HEK293T (cell line): ENCODE measurements at places on chromosomes 1 and 21.

DNA sequence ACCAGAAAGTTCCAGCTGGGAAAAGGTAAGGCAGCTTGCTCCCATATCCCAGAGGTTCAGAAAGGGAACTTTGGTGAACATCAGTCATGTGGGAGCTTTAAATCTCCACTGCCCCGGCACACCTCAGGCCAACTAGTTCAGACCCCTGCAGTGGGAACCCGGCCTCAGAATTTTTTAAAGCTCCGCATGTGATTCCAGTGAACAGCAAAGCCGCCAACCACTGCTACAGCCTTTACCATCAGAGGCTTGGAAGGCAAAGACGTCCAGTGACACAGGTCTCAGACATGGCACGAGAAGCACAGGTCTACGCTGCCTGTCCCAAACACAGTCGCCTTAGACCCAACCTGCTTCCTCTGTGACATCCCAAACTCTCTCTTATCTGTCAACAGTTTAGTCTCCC, 31.0 kb downstream of the SETD4 start:
- no peak for DNase-seq

- no peak for DNase-seq
Measured at GRCh38 chr1:224302947-224303346, 27.0 kb downstream of the NVL start.

- DNase-seq: no peak
Measured at GRCh38 chr1:89999208-89999607, 4.3 kb downstream of the ZNF326 start.

DNA sequence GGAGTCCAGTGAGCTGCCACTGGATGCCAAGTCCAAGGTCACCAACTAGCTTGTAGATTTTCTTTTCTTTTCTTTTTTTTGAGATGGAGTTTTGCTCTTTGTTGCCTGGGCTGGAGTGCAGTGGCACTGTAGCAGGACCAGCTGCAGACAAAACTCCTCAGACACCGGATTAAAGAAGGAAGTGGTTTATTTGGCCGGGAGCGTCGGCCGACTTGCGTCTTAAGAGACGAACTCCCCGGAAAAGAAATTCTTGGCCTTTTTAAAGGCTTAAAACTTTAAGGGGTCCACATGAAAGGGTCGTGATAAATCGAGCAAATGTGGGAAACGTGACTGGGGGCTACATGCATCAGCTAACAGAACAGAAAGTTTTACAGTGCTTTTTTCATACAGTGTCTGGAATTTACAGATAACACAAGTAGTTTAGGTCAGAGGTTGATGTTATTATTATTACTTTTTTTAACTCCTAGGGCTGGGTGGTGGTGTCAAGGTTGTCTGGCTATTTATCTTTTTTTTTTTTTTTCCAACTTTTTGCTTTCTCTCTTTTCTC, 36.4 kb upstream of the CFAP126 start:
- DNase-seq: no peak

DNA sequence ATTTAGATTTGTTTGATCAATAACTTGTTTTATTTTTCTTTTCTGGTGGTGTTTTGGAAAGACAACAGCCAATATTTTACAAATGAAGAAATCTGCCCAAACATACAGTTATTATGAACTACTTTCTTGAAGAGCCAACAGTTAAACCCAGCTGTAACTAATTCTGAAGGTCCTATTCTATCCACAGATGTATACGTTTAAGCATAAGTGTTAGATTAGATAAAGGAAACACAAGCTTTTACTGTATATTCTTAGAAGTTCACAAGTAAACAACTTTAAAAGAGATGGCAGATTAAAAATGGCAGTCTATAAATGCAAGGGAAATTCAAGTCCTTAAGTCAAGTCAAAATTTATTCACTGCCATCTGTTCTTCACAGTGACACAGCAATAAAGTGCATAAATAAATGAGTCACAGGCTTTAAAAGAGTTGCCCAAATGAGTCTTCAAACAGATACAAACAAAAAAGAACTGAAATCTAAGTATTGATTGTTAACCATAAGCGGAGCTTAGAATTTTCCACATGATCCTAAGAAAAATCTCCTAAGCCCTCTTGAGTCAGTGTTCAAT, 49.9 kb upstream of the KCNH1 start:
- no peak for DNase-seq

DNA sequence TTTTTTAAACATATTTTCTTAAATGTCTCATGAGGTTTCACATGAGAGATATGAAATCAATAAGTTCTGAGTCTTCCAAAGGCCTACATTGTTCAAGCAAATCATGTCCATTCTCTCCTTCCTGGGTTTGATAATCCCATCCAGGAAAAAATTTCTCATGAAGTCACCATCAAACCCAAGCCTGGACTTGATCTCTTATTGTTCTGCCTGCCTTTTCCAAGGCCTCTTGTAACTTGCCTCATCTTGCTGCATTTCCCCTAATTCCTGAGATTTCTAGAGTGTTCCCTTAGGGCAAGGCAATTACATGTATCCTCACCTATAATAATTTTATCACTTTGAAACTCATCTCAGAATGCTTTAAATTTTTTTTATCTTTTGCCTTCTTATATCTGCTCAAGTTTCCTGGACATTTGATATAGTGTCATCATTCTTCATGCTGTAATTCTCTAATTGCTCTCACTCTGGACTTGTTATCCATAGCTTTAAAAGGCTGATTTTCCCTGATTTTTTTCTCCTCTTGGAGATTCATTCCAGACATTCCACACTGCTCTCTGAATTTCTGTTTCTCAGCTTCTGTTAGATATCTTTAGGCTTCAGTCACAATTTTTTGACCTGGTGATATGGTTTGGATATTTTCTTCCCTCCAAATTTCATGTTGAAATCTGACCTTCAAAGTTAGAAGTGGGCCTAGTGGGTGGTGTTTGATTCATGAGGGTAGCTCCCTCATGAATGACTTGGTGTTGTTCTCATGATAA, 126.4 kb downstream of the LRRC7 start:
- DNase-seq: no peak

DNA sequence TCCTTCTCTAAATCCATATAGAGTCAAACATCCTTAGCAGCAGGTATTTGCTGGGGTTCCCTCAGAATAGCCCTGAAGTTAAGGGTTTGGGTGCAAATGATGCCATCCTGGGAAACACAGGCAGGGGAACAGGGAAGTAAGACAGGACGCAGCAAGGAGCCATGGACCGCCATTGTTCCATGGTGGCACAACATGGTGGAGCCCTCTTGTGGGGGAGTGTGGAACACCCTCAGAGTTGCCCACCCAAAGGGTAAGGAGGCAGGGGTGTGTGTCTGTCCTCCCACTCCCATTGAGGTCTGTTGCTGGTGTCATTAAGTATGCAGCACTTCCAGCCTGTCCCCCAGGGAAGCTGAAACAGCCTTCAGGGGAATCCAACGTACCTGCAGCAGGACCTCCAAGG, 20.4 kb upstream of the RCAN1 start:
- DNase-seq: peak; percentile 33

GRCh38 chr1:84436876-84437655, 38.8 kb downstream of the DNASE2B start:
- DNase-seq: no peak

GRCh38 chr1:155016231-155016831, 13.7 kb downstream of the ZBTB7B start:
- no peak for DNase-seq

DNA sequence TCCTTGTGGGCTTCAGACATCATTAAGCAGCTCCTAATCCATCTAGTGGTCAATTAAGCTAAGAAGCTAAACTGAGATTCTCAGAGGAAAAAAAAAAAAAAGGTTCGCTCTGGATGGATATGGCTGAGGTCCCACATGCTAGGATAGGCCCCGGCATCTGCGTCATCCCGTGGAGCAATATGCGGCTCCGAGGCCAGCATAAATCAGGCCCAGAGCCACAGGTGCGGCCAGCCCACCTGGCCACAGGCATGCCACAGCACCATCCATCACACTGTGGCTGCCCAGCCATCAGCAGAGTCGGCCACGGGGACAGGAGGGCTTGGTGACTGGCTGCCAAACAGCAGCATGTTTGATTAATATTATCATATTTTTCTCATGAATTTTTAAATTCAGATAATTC, 106.9 kb upstream of the TIAM1 start:
- DNase-seq: no peak

DNA sequence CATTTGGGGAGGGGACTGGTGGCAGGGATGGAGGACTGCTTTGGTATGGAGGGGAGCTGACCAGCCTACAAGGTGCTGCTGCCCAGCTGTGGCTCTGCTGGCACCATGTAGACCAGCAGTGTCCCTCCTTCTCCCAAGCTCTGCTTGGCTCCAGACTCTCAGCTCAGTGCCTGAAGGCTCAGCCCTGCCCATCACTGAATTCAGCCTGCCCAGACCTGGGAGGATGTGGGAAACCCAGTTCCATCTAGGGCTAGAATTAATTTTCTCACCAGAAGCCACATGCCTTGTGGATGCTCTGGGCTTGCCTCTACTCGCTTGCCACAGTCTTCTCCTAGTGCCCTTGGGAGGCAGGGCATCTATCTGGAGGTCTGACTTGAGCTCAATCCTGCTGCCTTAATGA, 195.0 kb upstream of the EDN2 start:
- DNase-seq: no peak

- DNase-seq: no peak
Measured at GRCh38 chr1:183125279-183125999, 60.6 kb upstream of the LAMC2 start.

DNA sequence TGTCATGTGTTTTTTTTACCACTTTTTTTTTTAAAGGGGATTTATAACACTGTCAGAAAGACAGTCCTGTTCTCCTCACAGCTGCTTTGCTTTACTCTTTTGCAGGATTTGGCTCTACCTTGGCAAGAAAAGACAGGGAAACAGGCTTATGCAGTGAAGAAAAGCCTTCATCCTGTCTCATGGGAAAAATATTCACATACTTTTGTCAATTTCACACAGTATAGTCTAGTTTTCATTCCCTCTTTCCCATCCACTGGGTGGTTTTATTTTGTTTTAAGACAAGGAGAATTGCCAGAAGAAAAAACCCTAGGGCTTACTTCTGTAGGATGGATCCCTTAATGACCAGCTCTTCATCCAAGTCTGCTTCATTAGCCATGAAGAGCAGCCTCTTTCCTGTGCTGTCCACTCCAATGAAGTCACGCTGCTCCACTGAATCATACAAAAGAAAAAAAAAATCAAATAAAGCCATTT, 60.0 kb downstream of the EIF2B3 start:
- no peak for DNase-seq

DNA sequence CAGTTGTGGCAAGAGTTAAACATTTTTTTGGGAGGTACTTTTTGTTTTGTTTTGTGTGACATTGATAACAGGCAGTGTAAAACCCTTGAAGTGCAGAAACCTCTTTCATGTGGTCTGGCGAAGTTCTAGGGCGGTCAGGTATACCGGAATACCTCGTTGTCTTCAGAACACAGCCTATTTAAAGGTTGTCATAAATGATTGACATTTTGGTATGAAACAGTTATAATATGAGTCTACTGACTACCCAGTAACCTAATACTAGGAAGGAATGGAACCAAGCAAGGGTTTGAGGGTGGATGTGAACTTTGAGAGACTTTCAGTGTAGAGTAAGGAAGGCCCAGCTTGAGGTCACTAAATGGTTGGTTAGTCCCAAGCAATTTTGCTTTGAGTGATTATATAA, 40.5 kb downstream of the PATJ start:
- DNase-seq: no peak

- no peak for DNase-seq
Measured at GRCh38 chr1:246641394-246641793, 75.1 kb downstream of the CNST start.

DNA sequence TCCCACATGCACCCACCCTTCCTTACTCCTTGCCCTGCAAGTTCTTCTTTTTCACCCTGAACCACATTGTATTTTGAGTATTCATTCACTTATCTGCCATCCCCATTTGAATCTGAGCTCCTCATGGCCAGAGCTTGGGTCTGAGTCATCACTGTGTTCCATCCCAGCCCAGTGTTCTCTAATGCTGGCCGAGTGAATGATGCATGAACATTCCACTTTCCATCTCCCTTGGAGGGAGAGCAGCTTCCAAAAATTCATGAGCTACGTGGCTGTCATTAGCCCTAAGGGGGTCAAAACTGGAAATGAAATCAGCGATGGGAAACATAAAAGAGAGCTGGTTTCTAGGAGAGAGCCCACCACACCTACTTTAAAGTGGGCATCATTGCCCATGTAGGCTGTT, 187.0 kb upstream of the USP24 start:
- no peak for DNase-seq

GRCh38 chr21:38816400-38816977, 10.8 kb downstream of the ETS2 start:
- no peak for DNase-seq

DNA sequence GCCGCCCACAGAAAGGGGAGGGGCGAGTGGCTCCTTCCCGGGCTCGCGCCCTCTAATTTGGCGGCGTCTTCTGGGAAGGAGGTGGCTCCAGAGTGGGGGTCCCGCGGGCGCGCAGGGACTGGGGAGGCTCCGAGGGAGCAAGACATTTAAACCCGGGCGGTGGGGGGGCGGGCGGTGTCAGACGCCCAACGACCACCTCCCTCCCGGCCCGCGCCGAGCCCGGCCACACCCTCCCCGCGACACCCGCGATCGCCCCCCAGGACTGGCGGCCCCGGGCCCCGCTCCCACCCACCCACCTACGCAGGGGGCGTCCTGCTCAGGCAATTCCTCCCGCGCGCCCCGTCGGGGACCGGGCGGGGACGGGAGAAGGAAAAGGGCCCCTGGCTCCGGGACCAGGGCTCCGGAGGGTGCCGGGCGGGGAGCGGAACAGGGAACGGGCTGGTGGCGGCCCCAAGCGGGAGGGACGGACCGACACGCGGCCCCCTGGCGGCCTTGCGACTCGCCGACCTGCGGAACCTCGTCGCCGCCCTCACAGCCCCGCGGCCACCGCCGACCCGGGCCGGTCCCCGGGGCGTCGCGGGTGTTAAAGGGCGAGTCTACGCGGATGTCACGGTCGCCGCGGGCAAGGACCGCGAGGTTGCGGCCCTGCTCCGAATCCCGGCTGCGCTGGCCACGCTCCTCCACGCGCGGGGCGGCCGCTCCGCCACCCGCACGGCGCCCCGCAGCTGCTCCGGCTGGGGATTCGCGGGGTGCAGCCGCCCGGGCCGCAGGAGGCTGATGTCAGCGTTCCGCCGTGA, 94.0 kb upstream of the FMN2 start:
- peak; percentile 78 for DNase-seq

DNA sequence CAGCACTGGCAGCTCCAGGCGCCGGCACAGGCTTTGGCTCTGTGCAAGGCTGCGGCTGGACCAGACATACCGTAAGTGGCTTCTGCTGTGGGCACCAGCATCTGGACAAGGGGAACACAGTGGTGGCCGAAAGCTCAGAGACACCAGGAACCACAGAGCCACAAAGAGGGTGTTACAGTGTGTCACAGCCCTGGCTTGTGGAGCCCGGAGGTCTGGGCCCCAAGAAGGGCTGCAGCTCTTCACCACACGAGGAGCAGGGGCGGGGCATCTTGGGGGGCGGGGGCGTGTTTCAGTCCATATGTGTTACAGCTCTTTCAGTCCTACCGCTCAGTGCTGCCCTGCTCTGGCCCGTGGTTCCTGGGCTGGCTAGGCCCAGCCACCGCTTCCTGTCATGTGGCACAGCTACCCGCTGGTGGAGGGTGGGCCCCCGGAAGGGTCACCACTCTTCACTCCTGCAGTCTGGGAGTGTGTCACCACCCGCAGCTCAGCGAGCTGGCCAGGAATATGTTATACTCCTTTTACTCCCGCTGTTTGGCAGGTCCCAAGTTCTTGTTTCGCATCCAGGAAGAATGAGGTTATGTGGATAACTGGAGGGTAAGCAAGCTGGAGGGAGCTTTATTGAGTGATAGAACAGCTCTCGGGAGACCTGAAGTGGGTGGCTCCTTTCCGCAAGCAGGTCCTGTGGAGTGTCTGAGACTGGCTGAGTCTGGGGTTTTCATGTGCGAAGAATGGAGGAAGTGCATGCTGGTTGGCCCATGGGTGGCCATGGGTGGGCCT, 3.3 kb upstream of the LSM10 start:
- no peak for DNase-seq
